CD4-positive, alpha-beta T cell (primary cell): ENCODE measurements at places on chromosomes 7 and 10.

GRCh38 chr10:101236376-101237080 is 7.3 kb upstream of the LBX1 start:
- no peak for DNase-seq

DNA sequence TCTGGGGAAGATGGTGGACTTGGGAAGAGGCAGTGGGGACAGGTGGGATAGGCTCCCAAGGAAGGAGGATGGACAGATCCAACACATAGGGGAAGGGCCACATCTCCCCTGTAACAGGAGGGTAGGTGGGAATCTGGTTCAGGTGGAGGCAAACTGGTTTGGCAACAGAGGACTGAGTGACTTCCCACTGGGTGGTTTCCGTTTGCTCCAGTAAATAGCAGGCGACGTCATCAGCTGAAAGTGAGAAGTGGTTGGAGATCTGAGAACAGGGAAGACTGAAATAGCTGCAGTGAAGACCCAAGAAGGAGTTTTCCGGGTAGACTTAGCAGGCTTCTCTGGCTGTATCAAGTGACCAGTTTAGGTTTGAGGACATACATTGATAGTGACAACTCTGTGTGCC is 504.4 kb downstream of the GALNT17 start:
- DNase-seq: no peak

GRCh38 chr10:102413053-102413705 is 5.4 kb downstream of the PSD start:
- DNase-seq: peak; percentile 79

GRCh38 chr7:292826-293225 is 2.9 kb downstream of the FOXL3 start:
- DNase-seq: no peak
